ENCODE measurements at places on chromosomes 4 and X. TPM values are rescaled to one million over a fixed set of nuclear protein-coding genes. Genes with fewer than 3 reads are reported as not detected.
A peak's percentile ranks its signal among the peaks of the same experiment; 100 is the strongest.

PF4V1 gene
- not detected for total RNA-seq

DNA sequence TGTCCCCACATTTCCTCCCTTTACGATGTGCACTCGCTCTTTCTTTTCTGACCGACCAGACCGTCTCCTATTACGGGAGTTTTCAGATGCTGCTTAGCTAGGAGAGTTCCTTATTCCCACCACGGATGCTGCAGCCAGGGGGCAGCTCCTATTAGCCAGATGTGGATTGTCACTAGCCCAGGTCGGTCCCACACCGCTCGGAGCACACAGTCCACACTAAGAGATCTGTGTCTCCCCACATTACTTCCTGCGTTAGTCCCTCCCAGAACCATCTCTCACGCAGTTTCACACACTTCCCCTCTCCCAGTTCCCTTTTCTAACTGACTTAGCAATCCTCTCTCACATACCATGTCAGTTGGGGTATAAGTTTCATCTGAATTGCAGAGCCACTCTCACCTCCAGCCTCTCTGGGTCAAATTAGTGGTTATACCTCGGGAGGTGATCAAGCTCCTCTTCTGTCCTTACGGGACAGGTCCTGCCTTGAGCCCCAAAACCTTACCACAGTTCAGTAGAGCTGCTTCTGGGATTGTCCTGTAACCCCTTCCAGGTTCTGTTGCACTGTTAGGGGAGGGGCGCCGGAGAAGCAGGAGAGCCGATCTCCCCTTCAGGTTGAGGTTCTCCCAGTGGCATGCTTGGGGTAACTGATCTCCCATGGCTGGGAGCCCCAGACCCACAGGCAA is 28.2 kb downstream of the SULT1E1 start:
- no peak for DNase-seq

DNA sequence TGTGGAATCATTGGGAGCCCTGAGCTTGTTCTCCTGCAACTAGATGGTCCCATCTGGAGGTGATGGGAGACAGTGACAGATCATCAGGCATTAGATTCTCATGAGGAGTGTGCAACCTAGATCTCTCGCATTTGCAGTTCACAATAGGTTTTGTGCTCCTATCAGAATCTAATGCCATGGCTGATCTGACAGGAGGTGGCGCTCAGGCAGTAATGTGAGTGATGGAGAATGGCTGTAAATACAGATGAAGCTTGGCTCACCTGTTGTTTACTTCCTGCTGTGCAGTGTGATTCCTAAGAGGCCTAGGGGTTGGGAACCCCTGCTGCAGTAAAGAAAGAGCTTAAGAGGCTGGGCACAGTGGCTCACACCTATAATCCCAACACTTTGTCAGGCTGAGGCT is 42.2 kb upstream of the PUDP start:
- no peak for DNase-seq

DNA sequence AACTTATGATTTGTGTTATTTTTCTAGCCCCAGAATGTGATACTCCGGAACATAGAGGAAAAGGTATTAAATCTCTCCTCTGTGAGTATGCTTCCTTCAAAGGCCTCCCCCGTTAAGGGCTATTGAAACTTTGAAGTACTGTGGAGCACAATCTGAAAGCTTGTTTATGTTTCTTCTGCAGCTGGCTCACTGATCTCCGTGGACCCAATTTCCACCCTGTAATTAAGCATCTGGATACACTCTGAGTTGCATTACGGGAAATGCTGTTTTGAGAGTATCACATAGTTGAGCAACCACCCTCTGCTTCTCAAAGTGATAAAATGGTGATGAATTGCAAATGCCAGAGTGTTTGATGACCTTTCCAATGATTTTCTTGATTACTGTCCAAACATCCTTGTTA is 296.8 kb upstream of the PABPC5 start:
- no peak for DNase-seq

GRCh38 chrX:46686003-46686645 is 72.8 kb downstream of the SLC9A7 start:
- no peak for DNase-seq

TMPRSS11B gene
- 0.27 TPM for total RNA-seq

- DNase-seq, result no peak
Observed at GRCh38 chr4:15084780-15085179, 82.5 kb downstream of the CPEB2 start.

UGT2B10 gene
- not detected for total RNA-seq

C4orf51 gene
- total RNA-seq, result not detected

DNA sequence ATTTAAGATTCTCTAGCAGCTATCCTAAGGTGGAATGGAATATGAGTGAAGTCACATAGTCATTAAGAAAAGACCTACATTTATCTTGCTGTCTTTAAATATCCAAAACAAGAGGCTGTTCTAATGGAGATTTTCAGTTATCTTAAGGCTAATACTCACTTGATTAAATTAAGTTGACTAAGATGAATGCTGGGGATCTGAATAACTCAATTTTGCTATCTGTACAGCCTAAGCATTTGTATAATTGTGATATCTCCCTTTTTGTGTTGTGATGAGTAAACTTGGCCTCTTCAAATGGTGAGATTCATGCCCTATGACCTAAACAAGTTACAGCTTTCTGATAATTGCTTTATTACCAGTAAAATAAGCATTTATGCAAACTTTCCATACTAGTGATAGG is 13.6 kb upstream of the GUCY1A1 start:
- no peak for DNase-seq

CSAG1 gene
- 1.2 TPM for total RNA-seq

VCX3A gene
- not detected for total RNA-seq

DNA sequence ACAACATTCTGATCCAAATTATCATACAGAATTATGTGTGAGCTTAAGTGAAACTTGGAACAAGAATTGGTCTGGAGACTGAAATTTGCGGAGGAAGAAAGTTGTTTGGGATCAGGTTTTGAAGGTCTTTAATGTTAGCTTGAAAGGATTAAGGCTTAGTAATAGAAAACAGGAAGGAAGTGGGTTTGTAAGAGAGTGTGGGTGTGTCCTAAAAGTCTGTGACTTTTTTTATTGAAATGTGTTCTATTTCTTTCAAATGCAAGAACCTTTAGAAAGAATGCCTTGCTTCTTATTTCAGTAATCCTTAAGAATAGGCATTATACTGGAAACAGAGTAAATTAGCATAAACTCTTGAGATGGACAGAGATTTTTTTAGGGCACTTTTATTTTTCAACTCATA is 198.0 kb downstream of the GALNTL6 start:
- DNase-seq, result no peak

- no peak for DNase-seq
Observed at GRCh38 chrX:53266914-53267313, 14.5 kb downstream of the IQSEC2 start.

- no peak for DNase-seq
Observed at GRCh38 chr4:153535772-153536513, 69.8 kb downstream of the TMEM131L start.

ANOS1 gene
- total RNA-seq, result 15.3 TPM

DNA sequence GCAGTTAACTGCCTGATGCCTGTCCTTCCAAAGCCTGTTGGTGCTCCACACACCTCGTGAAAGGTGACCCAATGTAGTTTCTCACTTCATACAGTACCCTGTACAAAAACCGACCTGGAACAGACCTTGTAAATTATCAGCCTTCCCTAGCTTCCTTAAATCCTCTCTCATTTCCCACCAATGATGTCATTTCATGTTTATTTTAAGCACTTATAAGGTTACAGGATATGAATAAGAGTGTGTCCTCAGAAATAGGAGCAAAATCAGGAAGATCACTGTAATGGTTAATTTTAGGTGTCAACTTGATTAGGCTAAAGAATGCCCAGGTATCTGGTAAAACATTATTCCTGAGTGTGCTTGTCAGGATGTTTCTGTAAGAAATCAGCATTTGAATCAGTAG is 44.7 kb downstream of the TMEM150C start:
- peak; percentile 63 for DNase-seq

DNA sequence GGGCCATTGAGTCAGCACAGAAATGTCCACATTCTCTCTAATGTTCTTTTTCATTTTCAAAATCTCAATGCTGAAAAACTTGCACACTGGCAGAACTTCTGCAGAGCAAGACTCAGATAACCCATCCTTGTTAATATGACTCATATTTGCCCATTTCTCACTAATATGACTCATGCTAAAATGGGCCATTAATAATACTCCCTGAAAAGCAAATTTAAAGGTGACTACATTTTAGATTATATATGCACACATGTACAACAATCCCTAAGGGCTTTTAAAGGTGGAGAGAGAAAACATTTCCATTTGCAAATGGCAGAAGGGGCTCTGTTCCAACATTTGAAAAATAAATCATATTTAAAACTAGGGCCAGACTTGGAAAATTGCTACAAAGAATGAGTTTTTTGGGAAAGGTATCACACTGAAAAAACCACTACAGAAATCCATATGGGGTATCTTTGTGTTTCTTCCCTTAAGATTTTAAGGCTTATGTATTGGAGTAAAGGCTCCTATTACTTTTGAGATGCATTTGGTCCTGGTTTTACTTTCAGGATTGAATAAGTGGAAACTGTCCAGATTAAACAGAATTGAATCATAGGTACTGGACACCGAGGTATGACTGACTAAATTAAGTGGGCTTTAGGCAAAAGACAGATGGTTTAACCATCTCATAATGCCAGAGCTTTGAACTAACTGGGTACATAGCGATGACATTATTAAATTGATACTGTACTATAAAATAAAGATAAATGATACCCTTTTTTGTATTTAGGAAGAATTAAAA is 30.0 kb downstream of the TLR2 start:
- DNase-seq, result peak; percentile 36

GRCh38 chr4:189364032-189364449 is 576.6 kb upstream of the FRG1 start:
- DNase-seq, result no peak

ADH1A gene
- not detected for total RNA-seq

DNA sequence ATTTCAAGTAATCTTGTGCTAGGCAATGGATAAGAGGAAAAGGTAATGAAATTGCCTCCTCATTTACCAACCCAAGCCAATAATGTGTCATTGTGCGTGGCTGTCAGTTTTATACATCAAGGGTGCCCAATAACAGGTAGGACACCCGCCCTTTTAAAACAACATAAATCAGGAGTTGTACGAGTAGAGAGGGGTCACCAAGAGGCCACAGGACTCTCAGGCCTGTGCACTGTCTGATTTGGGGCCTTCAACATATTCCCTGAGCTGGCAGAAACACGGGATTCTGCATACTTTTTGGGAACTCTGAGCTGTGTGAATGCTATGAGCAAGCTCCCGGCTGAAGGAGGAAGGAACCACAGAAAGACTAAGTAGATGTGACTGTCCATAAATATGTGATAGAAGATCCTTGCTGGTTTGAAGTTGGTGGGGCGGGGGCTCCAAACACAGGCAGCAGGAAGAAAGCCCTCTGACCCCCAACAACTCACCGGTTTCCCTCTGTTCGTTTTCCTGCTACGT is 82.7 kb upstream of the MAML3 start:
- DNase-seq, result no peak

DNA sequence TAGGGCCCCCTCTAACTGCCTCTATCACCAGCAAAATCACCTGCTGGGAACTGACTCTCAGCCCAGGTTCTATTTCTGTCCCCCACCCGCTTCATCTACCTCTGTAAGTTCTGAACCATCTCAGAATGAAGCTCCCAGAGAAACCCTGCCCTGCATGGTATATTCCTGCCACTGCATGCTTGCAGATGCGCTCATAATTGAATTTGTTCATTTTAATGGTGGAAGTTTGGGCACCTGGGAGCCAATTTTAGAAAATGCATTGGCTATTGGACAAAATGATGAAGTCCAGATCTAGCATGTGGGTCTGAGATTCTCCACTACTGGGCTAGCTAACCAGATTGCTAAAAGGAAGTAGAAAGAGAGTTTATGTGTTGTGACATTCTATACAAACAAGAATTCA is 28.6 kb upstream of the SLC10A4 start:
- no peak for DNase-seq

- DNase-seq, result no peak
Observed at GRCh38 chrX:101164766-101165590, 54.6 kb upstream of the DRP2 start.

INTS6L gene
- 8.7 TPM for total RNA-seq

DNA sequence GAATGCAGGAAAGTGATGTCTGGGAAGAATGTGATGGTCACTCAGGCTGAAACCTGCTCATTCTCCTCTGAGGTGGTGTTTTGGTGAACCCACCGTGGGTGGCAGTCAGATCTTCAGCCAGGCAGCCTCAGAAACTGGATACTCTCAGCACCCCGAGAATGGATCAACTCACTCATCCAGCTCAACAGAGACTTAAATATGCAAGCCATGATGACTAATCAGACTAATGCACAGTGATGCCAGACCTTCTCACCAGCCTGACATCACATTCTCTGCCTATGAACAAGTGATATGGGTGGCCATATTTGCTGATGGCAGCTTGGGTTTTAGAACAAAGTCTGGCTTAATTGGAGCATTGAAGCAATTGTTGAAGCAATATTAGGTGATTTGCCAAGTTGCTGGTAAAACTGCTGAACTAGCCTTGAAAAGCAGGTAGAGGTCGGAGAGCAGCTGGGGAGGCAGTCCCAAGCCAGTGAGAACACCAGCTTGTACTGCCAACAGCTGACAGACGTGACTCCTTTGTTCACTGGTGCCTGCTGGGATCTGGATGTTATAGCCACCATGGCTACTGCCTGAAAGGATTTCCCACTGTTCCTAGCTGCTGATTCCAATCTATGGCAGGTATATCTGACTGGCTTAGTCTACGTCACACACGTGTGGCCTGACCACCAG is 608.1 kb downstream of the MID1IP1 start:
- peak; percentile 31 for DNase-seq

- DNase-seq, result no peak
Observed at GRCh38 chr4:111798840-111799239, 346.4 kb upstream of the FAM241A start.

DNA sequence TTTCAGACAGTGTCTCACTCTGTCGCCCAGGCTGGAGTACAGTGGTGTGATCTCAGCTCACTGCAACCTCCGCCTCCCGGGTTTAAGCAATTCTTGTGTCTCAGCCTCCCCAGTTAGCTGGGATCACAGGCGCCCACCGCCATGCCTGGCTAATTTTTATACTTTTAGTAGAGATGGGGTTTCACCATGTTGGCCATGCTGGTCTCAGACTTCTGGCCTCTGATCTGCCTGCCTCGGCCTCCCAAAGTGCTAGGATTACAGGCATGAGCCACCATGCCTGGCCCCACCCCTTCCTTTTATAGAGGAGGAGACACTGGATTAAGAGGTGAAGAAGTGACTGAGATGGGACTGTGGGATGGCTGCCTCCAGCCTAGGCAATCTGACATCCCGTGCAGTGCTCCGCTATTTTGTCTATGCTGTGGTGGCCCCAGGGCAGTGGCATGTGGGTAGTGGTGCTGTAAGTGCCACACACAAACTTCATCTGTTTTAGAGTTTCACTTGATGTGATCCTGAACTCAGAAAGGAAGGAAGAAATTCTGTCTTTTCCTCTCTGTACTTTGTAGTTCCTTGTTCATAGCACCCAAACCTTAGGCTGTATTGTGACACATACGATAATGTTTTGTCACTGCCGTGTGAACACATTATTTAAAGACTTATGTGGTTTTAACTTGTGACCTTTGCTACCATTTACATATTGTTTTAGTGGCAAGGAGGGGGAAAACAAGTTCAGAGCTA is 48.9 kb downstream of the FNIP2 start:
- peak; percentile 49 for DNase-seq

NDUFA1 gene
- 105 TPM for total RNA-seq

SLC4A4 gene
- 3.7 TPM for total RNA-seq
